Ascending aorta (tissue), 2 donors: ENCODE measurements at places on chromosomes 2 and 18. TPM values are rescaled to one million over a fixed set of nuclear protein-coding genes. Genes with fewer than 3 reads are reported as not detected.

DNA sequence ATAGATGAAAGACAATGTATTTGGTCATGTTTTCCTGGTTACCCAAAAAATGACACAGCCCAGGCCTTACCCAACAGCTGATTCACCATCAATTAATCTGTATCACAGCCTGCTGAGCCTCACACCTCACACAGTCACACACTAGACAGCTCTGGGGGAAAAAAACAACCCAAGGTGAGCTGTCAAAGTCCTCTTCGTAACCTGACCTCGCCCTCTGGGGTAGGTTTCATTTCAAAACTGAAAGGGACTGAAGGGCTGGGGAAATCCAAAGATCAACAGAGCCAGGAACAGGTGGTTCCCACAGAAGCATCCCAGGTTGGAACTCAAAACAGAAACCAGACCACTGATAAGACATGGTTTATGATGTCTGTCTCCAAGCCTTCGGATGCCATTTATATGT lies 18.2 kb upstream of the PCBP1 start:
- no peak for DNase-seq

Gene IL1RL1
- total RNA-seq, result 3.4 TPM

Gene GBX2
- total RNA-seq, result not detected

GRCh38 chr2:238380785-238381184 lies 45.9 kb upstream of the ASB1 start:
- no peak for DNase-seq

Gene C2orf66
- total RNA-seq, result not detected

- no peak for DNase-seq
Observed at GRCh38 chr18:35620765-35621164, 39.2 kb downstream of the GALNT1 start.

GRCh38 chr2:239042551-239043320 lies 194.9 kb downstream of the TWIST2 start:
- no peak for DNase-seq

Gene TMEM37
- total RNA-seq, result 2.3 TPM

GRCh38 chr2:40178971-40179370 lies 272.9 kb downstream of the SLC8A1 start:
- no peak for DNase-seq

GRCh38 chr2:229856413-229856812 lies 65.4 kb downstream of the TRIP12 start:
- DNase-seq, result no peak

Gene LBH
- total RNA-seq, result 116 TPM

Gene MALT1
- 14.5 TPM for total RNA-seq

- DNase-seq, result no peak
Observed at GRCh38 chr2:217886720-217887309, 116.0 kb downstream of the TNS1 start.

DNA sequence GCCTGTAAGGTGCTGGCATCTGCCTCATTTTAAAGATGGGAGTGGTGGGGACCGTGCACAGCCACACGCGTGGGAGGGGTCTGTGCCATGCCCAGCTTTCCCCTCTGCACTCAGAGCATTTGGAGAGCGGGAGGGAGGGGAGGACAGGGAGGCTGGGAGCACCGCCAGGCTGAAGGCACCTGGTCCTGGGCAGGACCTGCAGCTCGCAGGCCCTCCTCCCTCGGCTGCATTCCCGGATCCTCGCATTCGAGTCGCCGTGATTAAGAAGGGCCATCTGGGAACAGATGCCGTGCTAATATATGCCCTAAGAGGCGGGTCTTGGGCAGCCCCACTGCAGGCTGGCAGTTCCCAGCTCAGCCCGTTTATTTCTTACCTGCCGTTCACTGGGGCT lies 84.0 kb downstream of the PTGR3 start:
- no peak for DNase-seq

Gene GATA6
- total RNA-seq, result 89.3 TPM
